ENCODE measurements at places on chromosomes 6 and 20.

- no peak for DNase-seq
These were observed 125.1 kb downstream of the TCP11 start for GRCh38 chr6:35015996-35016395.

DNA sequence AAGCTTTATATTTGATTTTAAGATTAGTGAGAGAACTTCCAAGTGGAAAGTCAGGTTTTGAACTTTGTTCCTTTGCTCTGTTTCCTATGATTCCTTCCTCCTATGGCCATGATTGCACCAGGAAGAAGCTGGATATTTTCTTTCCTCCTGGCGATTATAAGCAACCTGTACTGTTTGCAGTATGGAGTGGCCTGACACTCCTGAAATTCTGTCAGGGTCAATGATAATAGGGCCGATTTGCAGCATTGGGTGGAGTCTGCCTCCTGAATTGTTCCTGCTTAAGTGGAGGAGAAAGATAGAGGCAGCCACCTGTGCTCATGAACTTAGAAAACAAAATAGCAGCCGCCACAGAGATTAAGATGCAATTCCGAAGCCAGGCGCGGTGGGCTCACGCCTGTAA lies 9.8 kb upstream of the FAM217A start:
- no peak for DNase-seq

GRCh38 chr6:16060039-16060438 lies 68.8 kb upstream of the MYLIP start:
- DNase-seq, result no peak

GRCh38 chr6:39386487-39386886 lies 64.0 kb upstream of the KCNK16 start:
- DNase-seq, result no peak

DNA sequence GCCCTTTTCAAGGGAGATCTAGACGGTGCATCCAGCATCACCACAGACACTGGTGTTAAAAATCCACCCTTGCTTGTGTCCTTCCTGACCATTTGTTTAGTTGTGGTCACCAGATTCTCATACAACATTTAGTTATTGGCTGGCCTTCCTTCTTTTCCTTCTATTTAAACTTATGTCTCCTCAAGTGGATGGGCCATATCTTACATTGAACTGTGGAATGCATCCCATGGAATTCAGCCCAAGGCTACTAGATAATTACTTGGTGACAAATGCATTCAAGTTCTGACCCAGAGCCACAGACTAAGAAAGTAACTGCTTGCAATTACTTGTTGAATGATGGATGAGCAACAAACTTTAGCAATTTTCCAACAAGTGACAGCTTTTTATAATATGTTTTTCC lies 198.9 kb upstream of the SSTR4 start:
- no peak for DNase-seq

GRCh38 chr6:124090491-124090890 lies 286.8 kb downstream of the NKAIN2 start:
- no peak for DNase-seq

GRCh38 chr6:142518761-142519160 lies 217.0 kb downstream of the ADGRG6 start:
- DNase-seq, result no peak

DNA sequence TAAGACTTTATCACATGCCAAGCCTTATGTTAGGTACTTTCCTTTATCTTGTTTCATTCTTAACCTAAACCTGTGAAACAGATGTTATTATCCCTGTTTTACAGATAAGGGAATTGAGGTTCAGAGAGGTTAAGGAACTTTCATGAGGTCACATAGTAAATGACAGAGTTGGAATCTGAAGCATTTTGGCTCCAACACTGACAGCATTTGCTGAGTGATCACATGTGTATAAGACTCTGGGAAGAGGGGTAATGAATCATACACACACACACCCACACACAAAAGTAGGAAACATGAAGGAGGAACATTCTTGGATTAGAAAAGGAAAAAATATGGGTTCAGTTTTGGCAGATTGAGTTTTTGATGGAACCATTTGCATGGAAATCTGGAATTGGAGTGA lies 212.5 kb downstream of the GJA1 start:
- no peak for DNase-seq

DNA sequence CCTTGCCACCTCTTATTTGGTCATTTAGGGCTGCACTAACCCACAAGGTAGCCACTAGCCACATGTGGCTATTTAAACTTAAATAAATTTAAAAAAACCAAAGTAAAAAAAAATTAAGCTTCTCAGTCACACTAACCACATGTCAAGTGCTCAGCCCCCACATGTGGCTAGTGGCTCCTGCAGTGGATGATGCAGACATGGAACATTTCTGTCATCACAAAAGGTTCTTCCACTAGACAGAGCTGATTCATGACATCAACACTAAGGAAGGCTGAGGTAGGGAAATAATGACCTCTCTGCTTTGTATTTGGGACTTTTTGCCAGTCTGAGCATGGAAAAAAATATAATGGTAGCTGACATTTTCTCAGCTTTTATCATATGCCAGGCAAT lies 173.0 kb upstream of the FERMT1 start:
- no peak for DNase-seq

GRCh38 chr6:108436771-108437170 lies 123.9 kb upstream of the FOXO3 start:
- no peak for DNase-seq

DNA sequence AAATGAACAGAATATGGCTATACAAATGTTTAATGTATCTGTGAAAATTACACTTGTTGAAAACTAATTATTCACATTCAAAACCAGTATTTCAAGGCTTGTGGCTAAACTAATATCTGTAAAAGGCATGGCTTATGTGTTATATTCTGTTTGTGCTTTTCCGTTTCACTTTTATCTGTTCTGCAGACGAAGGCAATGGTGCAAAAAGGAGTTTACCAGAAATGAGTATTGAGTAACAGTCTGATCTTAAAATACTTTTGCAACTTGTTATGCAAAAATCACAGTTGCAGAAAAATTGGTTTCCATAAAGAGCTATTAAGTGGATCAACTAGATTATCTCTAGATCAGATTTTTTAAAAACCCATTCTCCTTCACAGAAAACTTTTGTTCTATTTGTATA lies 9.4 kb upstream of the STX11 start:
- DNase-seq, result no peak

GRCh38 chr20:62305149-62305764 lies 2.5 kb downstream of the ADRM1 start:
- no peak for DNase-seq

DNA sequence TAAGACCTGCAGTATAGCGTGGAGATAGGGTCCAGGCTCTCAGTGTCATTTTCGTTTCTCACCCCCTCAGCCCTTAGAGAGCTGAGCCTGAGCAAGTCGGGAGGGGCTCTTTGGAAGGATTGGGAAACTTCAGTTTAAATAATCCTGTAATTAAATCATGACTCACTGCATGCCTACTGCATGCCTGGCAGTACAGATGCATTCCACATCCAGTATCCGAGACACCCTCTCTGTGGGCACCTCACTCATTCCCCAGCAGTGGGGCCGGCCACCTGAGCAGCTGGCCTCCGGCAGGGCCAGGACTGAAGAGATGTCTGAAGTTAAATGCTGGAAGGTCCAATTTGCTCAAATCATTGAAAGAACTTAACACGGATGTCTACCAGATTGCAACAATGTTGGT lies 316.6 kb downstream of the THBS2 start:
- no peak for DNase-seq

DNA sequence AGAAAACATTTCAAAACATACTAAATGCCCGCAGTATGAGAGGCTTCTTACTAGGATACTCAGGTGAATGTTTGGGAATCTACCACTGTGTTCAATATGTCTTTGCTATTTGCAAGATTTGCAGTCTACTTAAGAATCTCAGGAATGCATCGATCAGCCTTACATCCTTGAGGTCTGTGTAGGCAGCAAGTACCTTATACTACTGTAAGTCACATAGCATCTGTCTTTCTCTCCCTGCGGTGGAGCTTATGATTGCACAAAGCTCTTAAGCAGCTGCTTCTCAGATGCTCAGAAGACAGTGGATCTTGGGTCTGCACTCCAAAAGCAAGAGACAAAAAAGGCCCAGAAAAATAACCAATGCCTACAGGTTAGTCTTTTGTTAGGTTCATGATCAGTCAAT lies 21.4 kb downstream of the PCSK2 start:
- no peak for DNase-seq

GRCh38 chr6:132749111-132749510 lies 8.6 kb downstream of the VNN2 start:
- no peak for DNase-seq

GRCh38 chr6:106872049-106872448 lies 102.5 kb downstream of the CD24 start:
- no peak for DNase-seq

DNA sequence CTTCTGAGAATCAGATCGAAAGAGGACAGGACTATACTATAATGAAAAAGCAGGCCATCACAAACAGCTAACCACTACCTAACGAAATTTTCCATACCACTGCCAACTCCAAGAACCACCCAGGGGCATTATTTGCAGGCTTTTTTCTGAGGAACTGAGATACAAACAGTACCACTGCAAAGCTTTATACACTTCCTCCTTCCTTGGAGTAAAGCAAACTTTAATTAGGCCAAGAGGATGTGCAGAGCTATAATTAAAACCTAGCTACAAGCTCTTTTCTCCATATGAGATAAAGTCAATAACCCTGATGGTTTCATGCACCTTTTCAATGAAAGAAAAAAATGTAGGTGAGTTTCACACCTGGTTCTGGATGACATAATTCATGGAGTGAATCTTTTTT lies 68.5 kb downstream of the ELOVL5 start:
- DNase-seq, result no peak

GRCh38 chr6:158960026-158960425 lies 40.0 kb downstream of the RSPH3 start:
- no peak for DNase-seq

- DNase-seq, result no peak
These were observed 14.9 kb downstream of the TREML2 start for GRCh38 chr6:41186031-41186562.

DNA sequence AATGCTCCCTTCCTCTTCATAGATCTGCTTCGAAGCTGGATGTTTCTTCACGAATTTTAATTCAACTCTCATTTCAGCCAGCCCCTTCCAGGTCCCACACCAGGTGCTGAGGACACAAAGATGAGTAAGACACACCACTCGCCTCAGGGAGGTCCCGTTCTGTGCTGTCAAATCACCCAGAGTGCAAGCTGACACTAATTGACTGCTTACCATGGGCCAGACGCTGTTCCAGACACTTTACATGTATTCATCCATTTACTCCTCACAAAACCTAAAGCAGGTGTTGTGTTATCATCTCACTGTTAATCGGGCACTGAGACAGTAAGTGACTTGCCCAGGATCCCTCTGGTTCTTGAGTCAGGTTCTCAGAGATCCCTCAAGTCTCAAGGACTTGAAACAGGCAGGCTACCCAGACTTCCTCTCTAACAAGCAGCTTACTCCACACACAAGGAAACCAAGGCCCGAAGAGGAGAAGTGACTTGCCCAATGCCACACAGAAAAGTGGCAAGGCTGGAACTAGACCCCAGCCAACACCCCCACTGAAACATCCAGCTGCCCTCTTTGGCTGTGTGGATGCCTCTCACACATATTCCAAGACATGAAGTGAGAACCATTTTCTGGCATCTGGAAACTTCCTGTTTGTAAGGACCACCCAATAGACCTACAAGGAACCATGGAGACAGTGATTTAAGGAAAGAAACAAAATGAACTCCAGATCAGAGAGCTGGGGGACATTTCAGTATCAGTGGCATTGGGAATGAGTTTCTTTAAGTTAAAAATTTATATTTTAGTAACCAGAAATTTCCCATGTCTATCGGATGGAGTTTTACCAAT lies 174.5 kb downstream of the CDC5L start:
- no peak for DNase-seq

DNA sequence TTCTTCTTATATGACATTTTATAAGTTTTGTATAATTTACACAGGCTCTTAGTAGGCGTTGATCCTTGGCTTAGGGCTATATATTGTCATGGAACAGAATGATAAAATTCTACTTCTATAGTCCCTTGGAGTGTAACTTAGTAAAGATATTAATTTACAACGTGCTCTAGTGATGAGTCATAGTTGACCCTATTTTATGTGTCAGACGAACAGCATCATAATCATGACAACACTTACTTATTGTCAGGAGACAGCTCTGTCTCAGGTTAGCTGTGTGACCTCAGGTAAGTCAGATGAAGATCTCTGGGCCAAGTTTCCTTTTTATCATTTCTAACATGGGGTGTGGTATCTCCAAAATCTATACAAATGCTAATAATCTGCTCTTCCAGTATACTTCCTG lies 473.5 kb downstream of the UTRN start:
- no peak for DNase-seq

- DNase-seq, result no peak
These were observed 128.5 kb upstream of the ENPP5 start for GRCh38 chr6:46299253-46299652.

GRCh38 chr6:149468179-149468578 lies 16.6 kb downstream of the ZC3H12D start:
- no peak for DNase-seq

- DNase-seq, result no peak
These were observed 120.6 kb upstream of the TMEM181 start for GRCh38 chr6:158439255-158439654.

DNA sequence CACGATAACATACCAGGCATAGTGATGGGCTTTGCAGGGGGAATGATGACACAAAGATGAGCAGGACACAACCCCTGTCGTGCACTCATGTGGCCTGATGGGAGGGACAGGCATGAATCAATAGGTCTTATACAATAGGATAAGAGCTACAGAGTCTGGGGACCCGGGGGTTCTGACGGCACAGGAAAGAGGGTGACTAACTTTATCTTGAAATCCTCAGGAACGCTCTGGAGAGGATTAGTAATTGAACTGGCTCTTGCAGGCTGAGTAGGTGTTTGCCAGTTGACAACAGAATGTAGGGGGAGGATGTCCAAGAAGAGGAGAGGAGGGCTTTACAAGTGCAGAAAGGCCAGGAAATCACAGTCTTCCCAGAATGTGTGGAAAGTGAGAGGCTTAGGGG lies 219.9 kb upstream of the ECI2 start:
- no peak for DNase-seq

GRCh38 chr6:18161431-18161830 lies 6.2 kb downstream of the KDM1B start:
- DNase-seq, result no peak

DNA sequence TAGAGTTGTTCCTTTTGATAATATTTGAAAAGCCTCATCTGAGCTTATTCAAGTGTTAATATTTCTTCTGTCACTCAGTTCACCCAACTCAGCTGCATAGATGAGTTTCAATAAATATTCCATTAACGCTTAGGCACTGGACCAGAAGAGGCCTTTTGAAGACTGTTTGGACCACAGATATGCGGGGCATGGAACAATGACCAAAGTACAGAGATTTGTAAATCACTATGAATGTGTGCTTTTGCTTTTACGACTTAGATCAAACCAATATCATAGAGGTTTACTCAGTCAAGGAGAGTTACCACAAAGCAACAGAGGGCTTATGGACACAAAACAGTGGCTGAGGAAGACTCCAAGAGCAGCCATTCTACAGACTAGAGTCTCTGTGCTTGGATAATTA lies 99.9 kb downstream of the RTN4IP1 start:
- no peak for DNase-seq
